ENCODE measurements at places on chromosomes 2 and 18.
A peak's percentile ranks its signal among the peaks of the same experiment; 100 is the strongest.

DNA sequence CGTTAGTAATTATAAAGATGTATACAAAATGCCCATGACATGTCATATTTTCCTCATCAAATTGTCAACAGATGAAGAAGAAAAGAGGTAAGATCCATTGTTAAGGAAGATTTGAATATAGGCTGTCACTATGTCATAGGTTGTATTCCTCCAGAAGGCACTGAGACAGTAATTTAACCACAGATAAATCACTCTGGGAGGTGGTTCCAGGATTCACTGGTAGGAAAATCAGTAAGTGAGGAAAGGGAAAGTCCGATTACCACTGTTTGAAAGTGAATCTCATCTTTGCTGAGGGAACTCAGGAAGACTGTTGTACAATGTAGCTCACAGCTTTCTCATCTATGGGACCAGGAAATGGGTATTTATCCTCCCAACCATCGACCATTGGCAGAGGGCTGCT is 152.8 kb upstream of the TMEFF2 start:
- H3K36me3 ChIP-seq = no peaks in the 10 kb centered on the region
- no peak for DNase-seq
- no peak overlapping the region for H3K4me3 ChIP-seq
- no peaks in the 10 kb centered on the region for H3K27me3 ChIP-seq
- no peak overlapping the region for H3K27ac ChIP-seq

DNA sequence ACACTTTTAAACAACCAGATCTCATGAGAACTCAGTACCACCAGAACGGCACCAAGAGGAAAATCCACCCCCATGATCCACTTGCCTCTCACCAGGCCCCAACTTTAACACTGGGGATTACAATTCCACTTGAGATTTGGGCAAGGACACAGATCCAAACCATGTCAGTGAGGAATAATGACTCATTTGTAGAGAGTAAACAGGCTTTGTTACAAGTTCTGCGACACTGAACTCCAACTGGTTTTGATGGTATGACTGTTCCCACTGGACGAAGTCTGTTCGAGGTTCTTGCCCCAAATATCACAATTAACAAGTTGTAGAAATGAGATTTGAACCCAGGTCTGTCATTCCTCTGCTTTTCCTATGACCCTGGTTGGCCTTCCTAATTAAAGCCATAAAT is 718.1 kb upstream of the ID2 start:
- no peaks in the 10 kb centered on the region for H3K4me1 ChIP-seq
- H3K4me3 ChIP-seq = no peak overlapping the region
- no peaks in the 10 kb centered on the region for H3K36me3 ChIP-seq

DNA sequence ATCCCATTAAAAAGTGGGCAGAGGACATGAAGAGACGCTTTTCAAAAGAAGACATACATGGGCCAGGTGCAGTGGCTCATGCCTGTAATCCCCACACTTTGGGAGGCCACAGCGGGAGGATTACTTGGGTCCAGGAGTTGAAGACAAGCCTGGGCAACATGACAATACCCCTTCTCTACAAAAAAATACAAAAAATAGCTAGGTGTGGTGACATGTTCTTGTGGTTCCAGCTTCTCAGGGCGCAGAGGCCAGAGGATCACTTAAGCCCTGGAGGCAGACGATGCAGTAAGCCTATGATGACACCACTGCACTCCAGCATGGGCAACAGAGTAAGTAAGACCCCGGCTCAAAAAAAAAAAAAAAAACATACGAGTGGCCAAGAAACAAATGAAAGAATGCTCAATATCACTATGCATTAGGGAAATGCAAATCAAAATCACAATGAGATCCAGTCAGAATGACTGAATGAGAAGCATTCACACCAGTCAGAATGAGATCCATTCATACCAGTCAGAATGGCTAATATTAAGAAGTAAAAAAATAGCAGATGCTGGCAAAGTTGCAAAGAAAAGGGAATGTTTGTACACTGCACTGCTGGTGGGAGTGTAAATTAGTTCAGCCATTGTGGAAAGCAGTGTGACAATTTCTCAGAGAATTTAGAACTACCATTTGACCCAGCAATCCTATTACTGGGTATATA is 550.2 kb upstream of the SLC39A10 start:
- no peaks in the 10 kb centered on the region for H3K36me3 ChIP-seq
- no peak for DNase-seq
- no peak overlapping the region for H3K27ac ChIP-seq
- no peak overlapping the region for H3K4me3 ChIP-seq

DNA sequence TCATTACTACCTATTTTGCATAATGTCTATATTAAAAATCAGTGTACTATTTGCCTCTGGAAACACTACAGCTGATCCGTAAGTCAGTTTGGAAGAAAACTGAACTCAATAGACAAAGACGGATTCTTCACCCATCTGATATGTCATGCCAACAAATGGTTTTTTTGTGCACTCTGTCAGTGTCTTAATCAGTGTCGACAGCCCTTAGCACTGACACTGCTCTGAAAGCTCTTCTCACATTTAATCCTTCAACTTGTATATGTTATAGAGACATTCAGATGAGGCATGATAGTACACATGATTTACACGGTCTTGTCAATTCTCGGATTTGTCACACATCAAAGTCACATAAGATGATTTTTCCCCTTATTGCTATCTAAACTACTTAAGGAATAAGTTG is 347.5 kb upstream of the GALNT5 start:
- DNase-seq = no peak
- no peak overlapping the region for H3K4me3 ChIP-seq
- no peaks in the 10 kb centered on the region for H3K27me3 ChIP-seq

DNA sequence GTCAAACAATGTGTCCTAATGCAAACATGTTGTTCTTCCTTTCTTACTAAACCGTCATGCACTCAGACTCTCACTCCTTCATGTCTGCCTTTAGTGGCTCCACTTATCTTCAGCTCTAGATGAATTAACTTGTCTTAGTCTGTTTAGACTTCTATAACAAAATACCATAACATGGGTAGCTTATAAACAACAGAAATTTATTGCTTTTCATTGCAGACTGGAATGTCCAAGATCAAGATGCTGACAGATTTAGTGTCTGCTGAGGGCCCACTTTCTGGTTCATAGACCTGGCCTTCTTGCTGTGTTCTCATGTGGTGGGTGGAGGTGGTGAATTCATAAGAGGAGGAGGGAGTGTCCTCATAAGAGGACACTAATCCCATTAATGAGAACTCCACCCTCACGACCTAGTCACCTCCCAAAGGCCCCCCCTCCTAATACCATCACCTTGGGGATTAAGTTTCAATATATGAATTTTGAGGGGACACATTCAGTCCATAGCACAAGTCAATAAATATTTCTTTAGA is 32.3 kb downstream of the RALBP1 start:
- H3K4me3 ChIP-seq = no peak overlapping the region
- no peaks in the 10 kb centered on the region for H3K27me3 ChIP-seq
- no peaks in the 10 kb centered on the region for H3K36me3 ChIP-seq
- no peak for DNase-seq
- no peaks in the 10 kb centered on the region for H3K4me1 ChIP-seq

GRCh38 chr2:22134421-22134820 is 1010.7 kb downstream of the TDRD15 start:
- H3K27me3 ChIP-seq = no peaks in the 10 kb centered on the region
- no peak overlapping the region for H3K27ac ChIP-seq
- H3K36me3 ChIP-seq = no peaks in the 10 kb centered on the region
- DNase-seq = no peak
- no peak overlapping the region for H3K4me3 ChIP-seq
- H3K4me1 ChIP-seq = no peaks in the 10 kb centered on the region

- no peak overlapping the region for H3K27ac ChIP-seq
- DNase-seq = no peak
- H3K4me1 ChIP-seq = no peaks in the 10 kb centered on the region
- H3K36me3 ChIP-seq = no peaks in the 10 kb centered on the region
- no peaks in the 10 kb centered on the region for H3K27me3 ChIP-seq
- H3K4me3 ChIP-seq = no peak overlapping the region
These were observed 365.4 kb upstream of the FSIP2 start for GRCh38 chr2:185373229-185373628.

GRCh38 chr2:120226316-120226715 is 3.1 kb upstream of the TMEM185B start:
- H3K4me3 ChIP-seq = no peak overlapping the region
- no peak for DNase-seq
- H3K36me3 ChIP-seq = no peaks in the 10 kb centered on the region
- H3K4me1 ChIP-seq = peaks cover 10% of the 10 kb centered on the region
- H3K27ac ChIP-seq = no peak overlapping the region

DNA sequence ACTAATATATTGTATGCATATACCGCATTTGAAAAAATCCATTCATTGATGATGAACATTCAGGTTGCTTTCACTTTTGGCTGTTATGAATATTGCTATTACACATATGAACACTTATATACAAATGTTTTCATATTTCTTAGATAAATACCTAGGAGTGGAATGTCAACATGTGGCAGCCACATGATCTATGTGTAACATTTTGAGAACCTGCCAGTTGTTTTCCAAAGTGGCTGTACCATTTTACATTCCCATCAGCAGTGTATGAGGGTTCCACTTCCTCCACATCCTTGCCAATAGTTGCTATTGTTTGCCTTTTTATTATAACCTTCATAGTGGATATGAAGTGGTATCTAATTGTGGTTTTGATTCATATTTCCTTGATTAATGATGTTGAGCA is 40.5 kb downstream of the CCDC85A start:
- no peak overlapping the region for H3K4me3 ChIP-seq
- no peak overlapping the region for H3K27ac ChIP-seq
- no peak for DNase-seq
- H3K4me1 ChIP-seq = no peaks in the 10 kb centered on the region
- no peaks in the 10 kb centered on the region for H3K27me3 ChIP-seq

DNA sequence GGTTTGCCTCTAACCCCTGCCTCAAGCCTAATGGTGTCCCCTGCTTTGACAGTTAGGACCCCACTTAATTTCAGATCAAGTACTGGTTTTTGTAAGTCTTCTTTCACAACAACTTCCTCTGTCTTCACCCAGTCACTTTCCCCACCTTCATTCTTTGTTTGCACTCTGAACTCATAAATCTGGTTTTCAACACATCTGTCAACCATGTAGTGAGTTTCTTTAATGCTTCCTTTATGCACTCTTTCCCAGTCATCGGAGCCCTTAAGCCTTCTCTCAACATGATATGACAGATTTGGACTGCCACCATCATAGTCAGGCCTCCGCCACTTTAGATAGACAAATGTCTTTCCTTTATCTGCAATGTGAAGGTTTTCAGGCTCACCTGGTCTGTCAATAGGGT is 109.1 kb downstream of the PLEKHA3 start:
- DNase-seq = no peak
- no peak overlapping the region for H3K4me3 ChIP-seq
- no peak overlapping the region for H3K27ac ChIP-seq
- no peaks in the 10 kb centered on the region for H3K4me1 ChIP-seq

DNA sequence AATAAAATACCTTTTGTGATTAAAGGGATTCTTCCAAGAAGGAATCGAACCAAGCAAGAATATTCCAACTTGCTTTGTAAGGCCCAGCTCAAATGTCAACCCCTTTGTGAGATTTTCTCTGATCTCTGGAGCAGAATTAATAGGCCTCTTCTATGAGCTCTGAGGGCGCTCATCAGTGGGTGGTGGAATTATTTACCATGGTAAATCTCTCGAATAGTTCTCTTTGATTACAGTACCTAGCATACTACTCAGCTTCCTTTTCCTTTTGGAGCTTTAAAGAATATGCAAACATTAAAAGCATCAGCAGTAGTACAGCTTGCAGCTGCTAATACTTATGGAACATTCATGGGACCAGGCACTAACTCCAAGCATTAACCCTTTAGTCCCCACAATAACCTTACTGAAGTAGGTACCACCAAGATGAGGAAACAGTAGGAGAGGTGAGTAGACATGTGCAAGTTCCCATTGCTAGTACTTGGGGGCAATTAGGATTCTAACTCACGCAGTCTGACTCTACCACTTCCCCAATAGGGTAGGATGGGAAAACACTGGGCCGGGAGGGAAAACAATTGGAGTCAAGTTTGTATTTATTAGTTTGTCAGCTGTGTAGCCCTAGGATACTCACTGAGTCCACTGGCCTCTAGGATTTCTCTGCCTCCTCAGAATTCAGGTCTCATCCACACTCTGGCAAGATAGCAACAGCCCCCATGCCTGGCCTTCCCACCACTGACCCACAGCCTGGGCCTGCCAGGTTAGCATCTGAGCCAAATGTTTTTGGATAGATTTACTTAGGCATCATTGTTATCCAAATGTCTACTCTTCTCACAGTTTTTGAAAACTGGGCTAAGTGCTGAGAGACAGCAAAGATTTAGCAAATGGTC is 21.7 kb downstream of the ADD2 start:
- H3K4me1 ChIP-seq = no peaks in the 10 kb centered on the region
- no peak overlapping the region for H3K27ac ChIP-seq
- no peaks in the 10 kb centered on the region for H3K27me3 ChIP-seq
- H3K36me3 ChIP-seq = no peaks in the 10 kb centered on the region
- H3K4me3 ChIP-seq = no peak overlapping the region
- DNase-seq = peak; percentile 22

DNA sequence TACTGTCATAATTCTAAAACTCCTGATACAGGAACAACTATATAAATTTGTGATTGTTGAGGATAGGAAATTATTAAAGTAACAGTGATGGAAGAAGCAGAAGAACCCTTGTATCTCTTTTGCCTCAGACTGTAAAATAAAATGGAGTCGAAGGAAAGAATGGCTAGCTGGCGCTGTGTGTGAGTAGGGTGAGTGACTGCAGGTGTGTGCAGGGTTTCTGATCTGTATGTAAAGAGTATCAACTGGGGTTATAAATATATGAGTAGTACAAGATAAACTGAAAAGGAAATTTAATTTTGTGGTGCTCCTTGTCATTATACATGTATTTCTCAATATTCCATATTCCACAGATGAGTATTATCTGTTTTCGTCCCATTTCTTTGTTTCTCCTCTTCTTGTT is 15.2 kb downstream of the POLI start:
- H3K4me3 ChIP-seq = no peak overlapping the region
- peaks cover 9% of the 10 kb centered on the region for H3K36me3 ChIP-seq
- DNase-seq = no peak

DNA sequence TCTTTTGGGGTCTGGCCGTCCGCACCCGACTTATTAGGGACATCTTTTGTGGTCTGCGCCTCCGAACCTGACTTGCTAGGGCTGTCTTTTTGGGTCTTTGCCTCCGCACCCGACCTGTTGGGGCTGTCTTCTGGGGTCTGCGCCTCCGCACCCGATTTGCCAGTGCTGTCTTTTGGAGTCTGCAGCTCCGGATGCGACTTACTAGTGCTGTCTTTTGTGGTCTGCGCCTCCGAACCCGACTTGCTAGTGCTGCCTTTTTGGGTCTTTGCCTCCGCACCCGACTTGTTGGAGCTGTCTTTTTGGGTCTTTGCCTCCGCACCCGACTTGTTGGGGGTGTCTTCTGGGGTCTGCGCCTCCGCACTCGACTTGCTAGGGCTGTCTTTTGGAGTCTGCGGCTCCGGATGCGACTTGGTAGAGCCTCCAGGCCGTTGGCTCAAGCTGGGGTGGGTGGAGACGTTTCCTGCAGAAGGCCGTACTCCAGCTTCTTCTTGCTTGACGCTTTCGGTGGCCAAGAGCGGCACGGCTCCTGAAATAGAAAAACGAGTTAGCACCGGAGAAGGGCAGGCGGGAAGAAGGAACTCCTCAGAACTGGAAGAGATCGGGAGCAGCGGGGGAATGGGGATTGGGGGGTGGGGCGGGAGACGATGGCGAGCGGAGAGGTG is 498 bp downstream of the TGOLN2 start:
- H3K27me3 ChIP-seq = no peaks in the 10 kb centered on the region
- H3K4me1 ChIP-seq = peaks cover 7% of the 10 kb centered on the region
- H3K27ac ChIP-seq = peak overlapping the region; percentile 95
- H3K36me3 ChIP-seq = peaks cover 13% of the 10 kb centered on the region
- DNase-seq = peak; percentile 71
- peak overlapping the region; percentile 99 for H3K4me3 ChIP-seq

All from kidney (tissue), 22 donors.